Hair follicle dermal papilla cell (primary cell): ENCODE measurements at places on chromosomes 1 and 21. TPM values are rescaled to one million over a fixed set of nuclear protein-coding genes. Genes with fewer than 3 reads are reported as not detected.

The LORICRIN gene
- total RNA-seq = not detected in 2 replicates

The HAO2 gene
- total RNA-seq = under 0.01 TPM in 1 of 2 replicates, not detected in the other

The ELOA gene
- total RNA-seq = 47.9 and 51.4 TPM in 2 replicates

The ADGRB2 gene
- total RNA-seq = 4.6 and 6.2 TPM in 2 replicates

The TRNP1 gene
- total RNA-seq = 45.1 and 71.4 TPM in 2 replicates

The AMY1A gene
- total RNA-seq = not detected in 2 replicates

The BMP8A gene
- 0.12 and 0.16 TPM in 2 replicates for total RNA-seq

The CD5L gene
- total RNA-seq = not detected in 2 replicates

The AADACL3 gene
- not detected in 2 replicates for total RNA-seq

The OR6N1 gene
- total RNA-seq = not detected in 2 replicates

The LCE3D gene
- not detected in 2 replicates for total RNA-seq

The TNFRSF1B gene
- 29.3 and 31.8 TPM in 2 replicates for total RNA-seq

The OR2T33 gene
- not detected in 2 replicates for total RNA-seq

The TAS1R3 gene
- 0.32 and 0.36 TPM in 2 replicates for total RNA-seq

The FCRL2 gene
- total RNA-seq = not detected in 2 replicates

The SLC5A9 gene
- total RNA-seq = not detected in 2 replicates

The LCE3E gene
- total RNA-seq = not detected in 2 replicates

The HIVEP3 gene
- total RNA-seq = 2.4 TPM in 2 replicates

The IRF2BP2 gene
- total RNA-seq = 93.4 and 117 TPM in 2 replicates

The SHISAL2A gene
- total RNA-seq = 0.16 TPM in 1 of 2 replicates, not detected in the other

The ZC3H11A gene
- 115 and 136 TPM in 2 replicates for total RNA-seq

The KRTAP13-2 gene
- not detected in 2 replicates for total RNA-seq

The AADACL4 gene
- 0.16 TPM in 1 of 2 replicates, not detected in the other for total RNA-seq

The CRYAA gene
- not detected in 2 replicates for total RNA-seq

The CD1B gene
- total RNA-seq = not detected in 2 replicates

The EFNA1 gene
- not detected in 2 replicates for total RNA-seq

The OR14K1 gene
- total RNA-seq = 0.49 TPM in 1 of 2 replicates, not detected in the other

The CASQ1 gene
- total RNA-seq = not detected in 2 replicates
